ENCODE measurements at places on chromosomes 16 and 17. TPM values are rescaled to one million over a fixed set of nuclear protein-coding genes. Genes with fewer than 3 reads are reported as not detected.
A peak's percentile ranks its signal among the peaks of the same experiment; 100 is the strongest.

Gene TPSG1
- not detected for total RNA-seq

Gene SLC16A3
- 53.3 TPM for total RNA-seq

Gene CD300H
- not detected for total RNA-seq

Gene TPSD1
- not detected for total RNA-seq

Gene KCNJ2
- 2.0 TPM for total RNA-seq

GRCh38 chr16:57179215-57179828 lies 6.5 kb downstream of the PSME3IP1 start:
- no peak overlapping the region for H3K4me3 ChIP-seq
- no peaks in the 10 kb centered on the region for H3K27me3 ChIP-seq
- no peak overlapping the region for H3K27ac ChIP-seq
- no peaks in the 10 kb centered on the region for H3K36me3 ChIP-seq
- H3K4me1 ChIP-seq, result peaks cover 38% of the 10 kb centered on the region

DNA sequence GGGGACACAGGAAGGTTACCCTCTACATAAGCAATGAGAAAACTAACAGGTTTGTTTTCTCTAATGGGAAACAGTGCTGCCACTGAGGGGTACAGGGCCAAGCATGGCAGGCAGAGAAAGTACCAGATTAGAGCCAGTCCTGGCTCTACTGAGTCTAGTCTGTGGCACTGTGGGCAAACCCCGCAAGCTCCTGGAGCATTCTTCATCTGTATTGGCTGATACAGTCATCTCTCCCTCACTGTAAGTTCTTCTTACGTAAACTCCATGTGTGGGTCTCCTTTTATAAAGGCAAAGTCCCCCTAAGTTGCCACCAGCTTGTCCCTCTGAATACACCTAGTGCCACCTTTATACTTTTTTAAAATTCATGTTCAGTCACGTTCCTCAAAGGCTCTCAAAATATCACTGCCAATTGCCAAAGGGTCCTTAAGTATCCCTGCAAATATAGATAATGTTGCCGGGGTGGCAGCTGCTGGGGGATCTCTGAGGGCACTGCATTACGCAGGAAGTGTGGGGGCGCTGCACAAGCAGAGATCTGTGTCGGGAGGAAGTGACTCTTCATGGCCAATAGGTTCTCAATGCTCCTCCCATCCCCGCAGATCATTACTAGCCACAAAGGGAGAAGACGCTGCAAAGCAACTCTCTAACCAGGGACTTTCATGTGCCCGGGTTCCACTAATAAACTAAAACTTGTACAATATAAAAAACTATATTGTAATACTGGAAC lies 18.8 kb downstream of the XPO6 start:
- no peak overlapping the region for H3K4me3 ChIP-seq
- H3K27ac ChIP-seq, result peak overlapping the region; percentile 60
- H3K36me3 ChIP-seq, result no peaks in the 10 kb centered on the region
- DNase-seq, result peak; percentile 61
- H3K4me1 ChIP-seq, result peaks cover 88% of the 10 kb centered on the region

DNA sequence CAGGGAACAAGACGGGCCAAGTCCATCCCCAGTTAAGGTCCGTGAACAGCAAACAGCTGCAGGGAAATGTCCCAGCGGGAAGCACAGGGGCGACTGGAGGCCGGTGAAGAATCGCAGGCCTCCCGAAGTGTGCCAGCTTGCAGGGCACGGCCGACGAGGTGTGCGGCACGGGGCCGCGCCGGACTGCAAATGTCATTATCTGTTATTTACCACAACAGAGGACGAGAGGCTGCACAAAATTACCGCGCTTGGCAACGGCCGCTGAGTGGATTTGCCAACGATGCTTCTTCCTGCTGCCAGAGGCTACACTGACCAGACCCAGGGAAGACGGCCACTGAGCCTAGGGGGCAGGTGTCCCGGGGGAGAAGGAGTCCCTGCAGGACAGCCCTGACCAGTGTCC lies 53.1 kb downstream of the RPH3AL start:
- no peaks in the 10 kb centered on the region for H3K27me3 ChIP-seq
- DNase-seq, result peak; percentile 62
- H3K36me3 ChIP-seq, result peaks cover 18% of the 10 kb centered on the region
- H3K4me3 ChIP-seq, result no peak overlapping the region
- no peak overlapping the region for H3K27ac ChIP-seq

DNA sequence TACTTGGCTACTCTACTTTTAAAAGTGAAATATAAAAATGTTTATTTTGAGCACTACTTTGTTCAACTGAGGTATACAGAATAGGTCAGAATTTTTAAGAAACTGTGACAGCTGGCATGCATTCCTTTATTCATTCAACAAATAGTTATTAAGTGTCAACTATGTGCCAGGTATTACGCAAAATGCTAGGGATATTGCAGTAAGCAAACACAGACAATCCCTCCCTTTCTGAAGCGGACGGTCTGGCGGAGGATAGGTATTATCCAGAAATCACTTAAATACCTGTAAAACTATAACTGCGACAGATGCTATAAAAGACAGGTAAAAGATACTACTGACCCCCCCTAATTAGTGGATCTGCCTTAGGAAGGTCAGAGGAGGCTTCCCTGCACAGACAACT lies 26.1 kb downstream of the METTL16 start:
- H3K27ac ChIP-seq, result no peak overlapping the region
- H3K27me3 ChIP-seq, result no peaks in the 10 kb centered on the region
- no peak for DNase-seq
- H3K4me3 ChIP-seq, result no peak overlapping the region
- H3K4me1 ChIP-seq, result peaks cover 20% of the 10 kb centered on the region

- H3K4me1 ChIP-seq, result peaks cover 39% of the 10 kb centered on the region
- no peaks in the 10 kb centered on the region for H3K27me3 ChIP-seq
- H3K4me3 ChIP-seq, result no peak overlapping the region
- DNase-seq, result no peak
These were observed 236.7 kb upstream of the CIBAR2 start for GRCh38 chr16:85348911-85349334.

DNA sequence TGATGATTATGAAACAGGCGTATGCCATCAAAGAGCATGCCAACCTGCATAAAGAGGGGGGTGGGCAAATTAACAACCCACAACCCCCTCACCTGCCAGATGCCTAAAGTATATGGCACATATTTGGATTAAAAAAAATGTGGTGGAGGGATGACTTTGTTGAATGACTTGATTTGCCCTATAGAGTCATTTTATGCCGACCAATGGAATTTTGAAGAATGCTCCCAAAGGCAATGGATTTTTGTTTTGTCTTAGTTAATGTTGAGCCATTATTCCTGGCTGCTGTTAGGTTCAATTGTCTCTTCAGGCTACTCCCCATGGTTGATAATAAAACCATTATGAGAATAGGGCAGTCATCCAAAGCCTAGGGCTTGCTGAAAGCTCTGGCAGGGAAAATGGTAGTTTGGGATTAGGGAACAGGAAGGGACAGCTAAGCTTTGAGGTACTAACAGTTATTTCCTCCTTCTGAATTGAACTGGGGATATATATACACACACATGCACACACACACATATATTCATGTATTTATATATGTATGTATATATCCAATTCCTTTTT lies 5.8 kb upstream of the CHCT1 start:
- peaks cover 3% of the 10 kb centered on the region for H3K4me1 ChIP-seq
- H3K27me3 ChIP-seq, result no peaks in the 10 kb centered on the region
- H3K4me3 ChIP-seq, result no peak overlapping the region
- DNase-seq, result no peak

DNA sequence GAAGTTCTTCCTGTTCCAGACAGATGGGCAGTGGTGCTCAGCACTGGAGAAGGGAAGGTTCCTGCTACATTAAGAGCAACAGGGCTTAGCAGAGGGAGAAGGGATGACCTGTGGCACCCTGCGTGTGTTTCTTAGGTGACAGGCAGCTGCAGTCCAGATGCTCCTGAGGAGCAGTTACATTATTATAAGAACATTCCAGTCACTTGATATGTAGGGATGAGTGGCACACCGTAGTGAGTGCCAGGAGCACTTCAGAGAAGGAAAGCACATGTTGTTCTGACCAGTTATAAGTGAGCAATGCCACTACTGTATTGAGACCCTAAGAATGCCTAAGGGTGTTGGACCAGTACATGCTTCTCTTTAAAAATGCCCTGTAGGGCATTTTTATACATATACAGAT lies 39.9 kb upstream of the MRC2 start:
- H3K27me3 ChIP-seq, result no peaks in the 10 kb centered on the region
- H3K36me3 ChIP-seq, result peaks cover 93% of the 10 kb centered on the region
- no peaks in the 10 kb centered on the region for H3K4me1 ChIP-seq
- H3K27ac ChIP-seq, result no peak overlapping the region

Measured in stomach (tissue), 19 donors.